ENCODE measurements at places on chromosomes 5 and 9.
A peak's percentile ranks its signal among the peaks of the same experiment; 100 is the strongest.

GRCh38 chr5:156481741-156482140 is 154.8 kb downstream of the SGCD start:
- DNase-seq = no peak

GRCh38 chr9:87698069-87698809 is 27.7 kb upstream of the CTSL start:
- no peak for DNase-seq

DNA sequence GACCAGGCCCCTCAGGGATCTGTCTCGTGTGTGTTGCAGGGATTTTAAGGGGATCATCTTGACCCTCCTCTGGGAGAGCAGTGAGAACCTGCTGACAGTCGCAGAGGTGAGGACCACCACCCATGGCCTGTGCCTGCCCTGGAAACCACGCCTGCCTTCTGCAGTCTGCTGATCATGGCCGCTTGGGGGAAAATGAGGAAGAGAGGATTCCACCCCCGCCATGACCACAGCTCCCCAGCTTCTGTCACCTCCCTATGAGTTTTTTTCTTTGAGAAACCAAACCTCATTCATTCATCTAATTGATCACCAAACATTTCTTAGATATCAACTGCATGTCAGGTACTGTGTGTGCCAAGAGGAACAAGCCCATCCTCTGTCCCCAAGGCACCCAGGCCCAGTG is 46.3 kb upstream of the TDRD7 start:
- DNase-seq = no peak

GRCh38 chr5:151800532-151800931 is 28.8 kb downstream of the G3BP1 start:
- no peak for DNase-seq

GRCh38 chr9:98078895-98079294 is 22.4 kb downstream of the NANS start:
- no peak for DNase-seq

DNA sequence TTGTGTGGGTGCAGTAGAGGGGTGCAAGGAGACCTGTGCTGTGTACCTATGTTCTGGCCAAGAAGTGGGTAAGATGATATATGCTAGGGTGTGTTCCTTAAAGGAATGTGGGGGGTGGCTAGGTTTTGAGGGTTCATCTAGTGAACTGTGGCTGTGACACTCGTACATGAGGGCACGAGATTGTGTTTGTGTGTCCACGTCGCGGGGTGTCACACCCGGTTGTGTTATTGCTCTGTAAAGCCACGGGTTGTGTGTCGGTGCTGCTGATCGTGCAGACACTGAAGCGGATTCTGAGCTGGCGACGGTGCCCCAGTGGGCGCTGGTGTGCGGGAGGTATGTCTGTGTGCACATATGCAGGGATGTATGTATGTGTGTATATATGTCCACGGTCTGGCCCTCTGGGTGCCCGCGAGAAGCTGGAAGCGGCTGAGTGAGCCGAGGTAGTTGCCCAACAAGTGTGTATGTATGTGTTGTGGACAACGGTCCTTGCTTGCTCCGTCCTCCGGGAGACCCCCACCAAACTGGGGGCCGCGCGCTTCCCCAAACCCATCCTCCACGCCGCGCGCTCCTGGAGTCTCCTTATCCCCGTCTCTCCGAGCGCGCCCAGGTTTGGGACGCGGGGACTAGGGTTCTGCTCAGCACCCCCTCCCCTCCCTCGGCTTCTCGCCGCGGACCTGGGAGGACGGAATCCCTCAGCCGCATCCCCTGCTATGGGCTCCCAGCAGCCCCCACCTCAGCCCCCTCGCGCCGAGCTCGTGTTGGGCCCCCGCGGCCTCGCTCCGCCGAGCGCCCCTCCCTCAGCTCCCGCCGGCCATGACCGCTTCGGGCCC is 639 bp downstream of the PCDH1 start:
- no peak for DNase-seq

DNA sequence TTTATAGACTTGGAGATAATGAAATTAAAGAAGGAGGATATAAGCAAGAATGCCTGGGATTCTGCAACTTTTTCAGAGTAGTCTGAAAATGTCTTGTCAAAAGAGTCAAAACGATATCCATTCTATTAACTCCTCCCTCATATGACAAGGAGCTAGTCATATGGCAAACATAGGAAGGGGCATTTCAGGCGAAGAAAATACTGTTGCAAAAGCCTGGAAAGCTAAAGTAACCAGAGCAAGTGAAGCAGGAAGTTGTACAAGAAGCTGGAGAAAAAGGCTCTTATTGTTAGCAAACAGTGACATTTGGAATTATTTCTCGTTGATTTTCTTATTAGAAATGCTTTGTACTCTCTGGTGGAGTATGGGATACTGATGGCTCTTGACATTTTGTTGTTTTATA is 94.0 kb upstream of the PTPRD start:
- no peak for DNase-seq

GRCh38 chr5:172722327-172722815 is 48.6 kb downstream of the DUSP1 start:
- peak; percentile 19 for DNase-seq

GRCh38 chr5:84249918-84250630 is 134.6 kb downstream of the EDIL3 start:
- no peak for DNase-seq

GRCh38 chr5:148932355-148932935 is 106.0 kb downstream of the ADRB2 start:
- no peak for DNase-seq

GRCh38 chr5:108797396-108797795 is 49.7 kb downstream of the FER start:
- DNase-seq = no peak

DNA sequence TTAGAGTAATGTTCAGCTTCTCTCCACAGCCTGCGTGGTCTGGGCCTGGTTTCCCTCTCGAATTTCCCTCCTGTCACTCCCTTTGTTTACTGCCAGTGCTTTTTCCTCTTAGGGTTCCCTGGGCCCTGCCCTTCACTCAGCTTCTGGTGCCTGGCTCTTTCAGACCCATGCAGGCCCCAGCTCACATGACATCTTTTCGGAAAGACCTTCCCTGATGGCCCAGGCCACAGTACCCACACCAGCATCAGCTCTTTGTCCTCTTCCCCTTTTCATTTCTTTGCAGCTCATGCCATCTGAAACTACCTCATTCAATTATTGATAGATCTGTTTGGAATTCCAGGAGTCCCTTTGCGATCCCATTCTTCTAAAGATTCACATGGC is 68.1 kb upstream of the ABL1 start:
- DNase-seq = no peak

GRCh38 chr5:52964138-52964537 is 25.0 kb upstream of the ITGA2 start:
- no peak for DNase-seq

DNA sequence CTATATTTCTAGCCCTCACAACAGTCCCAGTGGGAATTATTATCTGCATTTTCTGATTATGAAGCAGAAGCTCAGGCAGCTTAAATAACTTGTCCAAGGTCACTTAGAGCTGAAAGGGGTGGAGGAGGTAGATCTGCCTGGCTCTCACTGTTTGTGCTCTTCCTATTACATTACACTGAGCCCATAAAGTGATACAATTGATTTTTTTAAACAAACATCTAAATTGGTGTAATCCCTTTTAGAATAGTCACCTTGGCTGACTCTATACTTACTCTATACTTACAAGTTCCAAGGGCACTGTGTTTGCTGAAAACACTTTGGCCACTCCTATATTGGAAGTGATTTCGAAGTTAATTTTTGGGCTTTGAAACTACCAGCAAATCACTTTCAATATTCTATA is 144.7 kb downstream of the APBA1 start:
- no peak for DNase-seq

- no peak for DNase-seq
These were observed 454.6 kb upstream of the TUSC1 start for GRCh38 chr9:26132746-26133312.

DNA sequence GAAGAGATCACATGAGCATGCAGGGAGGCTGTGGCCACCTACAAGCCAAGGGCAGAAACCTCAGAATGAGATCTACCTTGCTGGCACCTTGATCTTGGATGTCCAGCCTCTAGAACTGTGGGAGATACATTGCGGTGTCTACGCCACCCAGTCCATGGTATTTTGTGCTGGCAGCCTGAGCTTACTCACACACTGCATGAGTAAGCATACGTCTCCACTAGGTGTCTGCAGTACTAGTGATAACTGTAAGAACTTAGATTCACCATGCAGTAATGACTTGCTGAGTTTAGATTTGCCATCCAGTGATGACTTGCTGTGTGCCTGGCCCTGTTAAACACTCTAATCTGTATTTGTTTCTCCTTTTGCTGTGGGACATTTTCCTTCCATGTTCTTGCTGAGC is 417.7 kb downstream of the GADD45G start:
- no peak for DNase-seq

GRCh38 chr9:133280392-133280791 is 5.4 kb upstream of the ABO start:
- no peak for DNase-seq

- no peak for DNase-seq
These were observed 160.6 kb downstream of the GADD45G start for GRCh38 chr9:89765211-89765946.

DNA sequence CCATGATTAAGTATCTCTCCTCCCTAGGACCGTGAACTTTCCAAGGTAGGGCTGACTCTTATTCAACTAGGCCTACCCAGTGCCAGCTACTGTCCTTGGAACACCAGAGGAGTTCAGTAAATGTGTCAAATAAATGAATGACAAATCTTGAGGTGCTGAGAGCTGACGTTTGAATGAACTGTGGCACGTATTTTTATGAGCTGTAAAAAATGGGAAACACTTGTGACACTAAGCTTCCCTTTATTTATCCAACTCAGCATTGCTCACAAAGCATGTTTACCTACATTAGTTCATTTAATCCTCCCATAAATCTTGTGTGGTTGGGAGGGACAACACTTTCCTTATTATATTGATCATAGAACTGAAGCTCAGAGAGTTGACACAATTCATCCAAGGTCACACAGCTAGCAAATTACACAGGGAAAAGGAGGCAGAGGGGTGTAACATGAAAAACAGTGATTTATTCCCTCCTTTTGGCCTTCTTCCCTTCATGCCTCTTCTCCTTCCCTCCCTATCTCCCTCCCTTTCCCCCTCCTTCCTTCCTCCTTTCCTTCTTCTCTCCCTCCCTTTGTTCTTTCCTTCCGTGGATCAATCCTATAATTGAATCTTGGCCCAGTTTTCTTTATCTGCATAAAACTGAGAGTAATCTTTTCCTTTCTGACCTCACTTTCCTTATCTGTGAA is 412.6 kb downstream of the DMRT2 start:
- DNase-seq = no peak

GRCh38 chr5:172837640-172838039 is 3.6 kb downstream of the ERGIC1 start:
- DNase-seq = no peak

DNA sequence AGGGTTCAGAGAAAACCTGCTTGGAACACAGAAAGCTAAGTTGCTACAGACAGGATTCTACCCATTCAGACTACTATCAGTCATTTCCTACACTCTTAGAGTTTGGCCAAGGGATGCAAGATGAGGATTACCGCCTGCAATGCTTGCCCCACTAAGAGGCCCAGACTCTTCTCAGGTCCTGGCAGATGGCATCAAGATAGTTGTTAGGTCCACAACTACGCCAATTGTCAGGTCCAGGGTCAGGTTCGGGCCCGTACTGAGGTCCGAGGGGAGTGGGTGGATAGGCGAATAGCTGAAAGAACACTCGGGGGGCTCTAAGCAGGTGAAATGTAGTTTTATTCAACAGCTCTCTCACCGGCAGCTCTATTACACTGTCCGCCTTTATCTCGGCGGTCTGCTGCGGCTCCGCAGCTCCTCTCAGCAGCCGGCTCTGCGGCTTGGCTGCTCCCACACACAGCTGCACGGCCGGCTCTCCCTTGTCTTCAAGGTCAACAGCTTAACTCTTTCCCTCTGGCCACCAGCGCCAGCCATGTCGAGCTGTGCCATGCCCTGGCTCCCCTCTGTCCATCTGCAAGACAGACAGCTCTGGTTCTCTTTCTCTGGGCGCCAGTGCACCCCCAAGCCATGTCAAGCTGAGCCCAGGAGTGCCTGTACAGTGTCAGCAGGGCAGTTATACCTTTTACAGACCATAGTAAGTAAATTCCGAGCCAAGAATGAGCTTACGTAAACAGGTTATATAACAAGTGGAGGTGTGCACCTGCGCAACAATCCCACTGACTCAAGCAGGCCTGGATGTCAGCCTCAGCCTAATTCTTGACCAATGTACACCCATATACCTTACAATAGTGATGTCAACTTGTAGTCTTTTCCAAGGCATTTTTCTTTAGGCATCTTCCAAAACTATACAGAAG is 24.0 kb downstream of the ENC1 start:
- DNase-seq = no peak

DNA sequence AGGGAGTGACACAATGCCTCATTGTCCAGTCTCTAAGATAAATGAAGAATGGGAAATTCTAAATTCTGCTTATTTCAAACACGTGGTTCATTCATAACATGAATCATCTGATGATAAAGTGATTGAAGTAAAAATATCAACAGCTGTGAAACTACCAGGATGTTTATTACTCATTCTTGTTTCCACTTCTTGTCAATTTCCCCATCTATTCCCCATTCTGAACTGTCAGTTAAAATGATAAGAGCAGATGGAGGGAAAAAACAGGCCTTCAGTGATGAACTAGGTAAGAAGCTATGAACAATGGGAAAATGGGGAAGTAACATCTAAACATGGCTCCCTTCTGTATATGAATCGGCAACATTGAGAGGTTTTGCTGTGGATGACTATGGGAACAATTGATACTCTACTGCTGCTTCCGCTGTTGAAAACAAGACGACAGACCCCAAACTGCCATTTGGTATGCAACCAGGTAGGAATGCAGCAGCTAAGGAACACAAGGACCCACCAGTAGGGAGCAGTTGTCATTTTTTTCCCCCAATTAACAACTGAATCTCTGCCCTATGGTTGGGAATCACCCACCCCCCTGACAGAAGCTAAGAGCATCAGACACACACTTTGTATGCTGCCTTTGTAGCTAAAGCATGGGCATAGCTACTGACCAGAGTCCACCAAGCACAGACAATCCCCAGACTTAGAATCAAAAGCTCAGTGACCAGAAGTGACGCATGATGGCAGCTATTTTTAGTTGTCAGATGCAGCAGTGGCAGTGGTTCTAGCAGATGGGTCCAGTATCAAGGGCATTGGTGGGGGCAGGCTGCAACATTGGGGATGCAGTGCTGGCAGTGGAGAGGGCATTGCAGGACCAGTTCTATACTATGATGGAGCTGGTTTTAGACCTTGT is 52.9 kb upstream of the ZNF366 start:
- no peak for DNase-seq

DNA sequence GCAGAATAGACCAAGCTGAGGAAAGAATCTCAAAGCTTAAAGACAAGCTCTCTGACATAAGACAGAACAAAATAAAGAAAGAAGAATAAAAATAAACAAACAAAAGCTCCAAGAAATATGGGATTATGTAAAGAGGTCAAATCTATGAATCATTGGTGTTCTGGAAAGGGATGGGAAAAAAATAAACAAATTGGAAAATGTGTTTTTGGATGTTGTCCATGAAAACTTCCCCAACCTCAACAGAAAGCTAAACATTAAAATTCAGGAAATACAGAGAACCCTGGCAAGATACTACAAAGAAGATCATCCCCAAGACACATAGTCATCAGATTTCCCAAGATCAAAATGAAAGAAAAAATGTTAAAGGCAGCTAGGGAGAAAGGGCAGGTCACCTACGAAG is 662.0 kb upstream of the CDH18 start:
- DNase-seq = no peak

- no peak for DNase-seq
These were observed 1070.0 kb downstream of the CDH12 start for GRCh38 chr5:21783074-21783679.

GRCh38 chr5:130104895-130105688 is 200.8 kb downstream of the CHSY3 start:
- no peak for DNase-seq

All from stimulated activated CD8-positive, alpha-beta memory T cell treated with anti-CD3 and anti-CD28 coated beads, Interleukin-2, amount 100 ng/mL, for 1 hour (primary cell).